ENCODE measurements at places on chromosomes 1 and 21. TPM values are rescaled to one million over a fixed set of nuclear protein-coding genes. Genes with fewer than 3 reads are reported as not detected.

GRCh38 chr1:214136324-214136919, 144.5 kb upstream of the SMYD2 start:
- no peak for DNase-seq

GRCh38 chr1:184664042-184664660, 90.5 kb downstream of the EDEM3 start:
- peak; percentile 79 for DNase-seq

- no peak for DNase-seq
Observed at GRCh38 chr1:63523738-63524137, 413 bp downstream of the EFCAB7 start.

- no peak for DNase-seq
Observed at GRCh38 chr21:14916676-14917141, 148.1 kb downstream of the NRIP1 start.

DNA sequence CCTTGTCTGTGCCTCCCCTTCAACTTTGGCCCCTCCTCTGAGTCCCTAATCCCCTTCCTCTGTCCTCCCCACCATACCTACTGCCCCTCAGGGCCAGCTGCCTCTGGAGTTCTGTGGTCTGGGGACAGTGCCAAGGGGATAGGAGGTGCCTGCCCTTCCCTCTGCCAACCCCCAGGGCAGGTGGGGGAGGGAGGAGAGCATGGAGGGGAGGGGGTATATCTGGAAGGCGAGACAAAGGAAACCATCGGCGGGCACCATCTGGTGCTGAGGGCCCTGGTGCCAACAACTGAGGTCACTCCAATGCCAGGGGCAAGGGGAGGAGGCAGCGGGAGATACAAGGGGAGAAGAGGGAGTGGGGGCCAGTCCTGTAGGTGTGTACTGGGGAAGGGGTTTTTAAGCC, 9.6 kb downstream of the RAB25 start:
- no peak for DNase-seq

GRCh38 chr1:31937300-31938183, 626 bp downstream of the PTP4A2 start:
- peak; percentile 79 for DNase-seq

DNA sequence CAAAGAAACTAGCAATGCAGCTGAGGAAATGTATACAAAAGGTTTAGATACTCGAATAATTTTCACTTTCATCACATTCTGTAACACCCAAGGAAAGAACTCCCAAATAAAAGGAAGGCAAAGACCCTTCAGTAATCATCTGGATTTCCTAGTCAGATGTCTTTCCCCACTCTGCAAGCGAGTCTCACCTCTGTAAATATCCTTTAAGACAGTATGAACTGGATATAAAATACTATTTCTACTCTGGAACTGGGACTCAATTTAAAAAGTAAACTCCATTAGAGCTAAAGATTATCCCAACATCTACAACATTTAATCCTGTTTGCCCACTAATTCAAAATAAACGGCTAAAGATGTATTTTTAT, 27.0 kb downstream of the C2CD2 start:
- no peak for DNase-seq

DNA sequence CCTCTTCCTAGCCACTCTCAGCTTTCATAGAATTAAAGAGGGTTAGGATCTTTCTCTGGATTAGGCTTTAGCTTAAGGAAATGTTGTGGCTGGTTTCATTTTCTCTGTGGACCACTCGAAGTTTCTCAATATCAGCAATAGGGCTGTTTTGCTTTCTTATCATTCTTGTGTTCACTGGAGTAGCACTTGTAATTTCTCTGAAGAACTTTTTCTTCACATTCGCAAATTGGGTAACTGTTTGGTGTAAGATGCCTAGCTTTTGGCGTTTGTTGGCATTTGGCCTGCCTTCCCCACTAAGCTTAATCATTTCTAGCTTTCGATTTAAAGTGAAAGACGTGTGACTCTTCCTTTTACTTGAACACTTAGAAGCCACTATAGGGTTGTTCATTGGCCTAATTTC, 210.8 kb upstream of the PROX1 start:
- DNase-seq, result no peak

- peak; percentile 88 for DNase-seq
Observed at GRCh38 chr21:31873696-31874599, 1.1 kb downstream of the HUNK start.

GRCh38 chr1:221310180-221310579, 430.9 kb downstream of the HLX start:
- no peak for DNase-seq

DNA sequence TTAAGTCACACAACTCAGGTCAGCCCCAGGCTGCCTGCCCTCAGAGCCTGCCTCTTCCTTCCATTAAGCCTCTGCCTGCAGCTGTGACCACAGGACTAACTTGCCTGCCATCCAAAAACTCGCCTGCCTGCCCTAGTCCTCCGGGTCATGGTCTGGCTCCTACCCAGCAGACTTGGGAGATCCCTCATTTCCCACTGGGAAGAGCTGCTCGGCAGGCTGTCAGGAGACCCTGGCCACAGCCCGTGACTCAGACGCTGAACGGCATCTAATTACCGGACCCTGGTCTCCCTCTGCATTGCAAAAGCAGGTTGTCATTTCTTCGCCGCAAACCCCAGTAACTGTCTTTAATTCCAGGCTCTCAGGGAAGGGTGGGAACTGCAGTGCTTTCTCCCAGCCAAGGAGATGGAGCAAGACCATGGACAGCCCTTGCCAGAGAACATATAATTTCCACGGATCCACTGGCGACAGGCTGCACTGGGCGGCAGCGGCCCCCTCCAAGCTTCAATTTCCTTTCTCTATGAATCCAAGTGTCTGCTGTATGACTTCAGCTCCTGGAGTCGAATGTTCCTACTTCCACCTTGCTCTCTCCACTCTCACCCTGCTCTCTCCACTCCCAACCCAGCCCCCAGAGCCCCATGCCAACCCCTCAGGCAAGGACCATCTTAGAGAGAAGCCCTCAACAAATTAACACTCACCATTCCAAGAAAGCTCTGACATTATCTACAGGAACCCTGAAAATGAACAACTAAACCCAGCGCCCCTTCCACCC, 20.4 kb downstream of the OLFML2B start:
- DNase-seq, result no peak

- DNase-seq, result no peak
Observed at GRCh38 chr1:8025671-8026144, 401 bp downstream of the ERRFI1 start.

DNA sequence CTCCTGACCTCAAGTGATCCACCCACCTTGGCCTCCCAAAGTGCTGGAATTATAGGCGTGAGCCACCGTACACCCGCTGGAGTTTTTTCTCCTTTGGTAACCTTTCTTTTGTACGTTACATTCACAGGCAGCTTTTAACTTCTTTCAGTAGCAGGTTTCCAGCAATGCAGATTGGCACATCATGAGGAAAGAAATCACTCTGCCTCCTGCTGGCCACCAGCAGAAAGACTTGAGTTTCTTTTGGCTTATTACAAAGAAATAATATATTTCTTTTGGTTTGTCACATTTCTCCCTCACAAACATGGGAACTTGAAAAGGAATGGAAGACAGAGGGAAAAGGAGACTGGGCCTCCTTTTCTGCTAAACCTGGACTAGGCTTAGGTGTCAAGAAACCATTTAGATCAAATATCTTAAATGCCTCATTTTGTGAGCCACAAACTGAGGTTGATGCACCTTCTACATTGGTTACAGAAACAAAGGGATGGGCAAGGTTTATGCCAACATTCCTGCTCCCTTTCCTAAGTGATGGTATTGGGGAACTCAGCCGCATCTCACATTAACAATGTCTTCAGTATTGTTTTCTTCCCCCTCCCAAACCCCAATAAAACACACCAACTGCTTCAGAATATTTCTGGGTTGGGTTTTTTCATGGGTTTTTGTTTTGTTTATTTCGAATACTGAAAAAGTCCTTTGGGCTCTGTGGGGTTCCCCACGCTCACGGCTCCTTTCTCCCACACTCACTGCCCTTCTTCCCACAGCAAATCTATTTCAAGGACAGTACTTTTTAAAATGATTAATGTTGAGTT, 7.7 kb downstream of the ENSA start:
- no peak for DNase-seq

- DNase-seq, result no peak
Observed at GRCh38 chr1:170662561-170663403, 1.1 kb upstream of the PRRX1 start.

DNA sequence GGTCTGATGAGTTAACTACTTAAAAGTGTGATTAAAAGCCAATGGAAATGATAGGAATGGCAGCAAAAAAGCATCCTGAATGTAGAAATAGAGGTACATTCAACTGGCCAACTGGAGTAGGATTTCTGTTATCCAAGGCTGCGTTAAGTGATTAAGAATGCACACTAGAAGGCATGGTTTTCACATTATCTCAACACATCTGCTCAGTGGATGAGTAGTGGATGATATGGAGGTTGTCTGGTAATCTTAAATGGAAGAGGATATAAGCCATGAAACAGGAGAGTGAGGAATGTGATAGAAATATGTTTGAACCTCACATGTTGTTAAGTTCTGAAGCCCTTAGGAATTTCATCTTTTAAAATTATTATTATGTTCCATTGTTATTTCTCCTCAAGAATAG, 839.9 kb downstream of the USP25 start:
- no peak for DNase-seq

GRCh38 chr21:29583424-29583924, 284.8 kb downstream of the BACH1 start:
- DNase-seq, result no peak

DNA sequence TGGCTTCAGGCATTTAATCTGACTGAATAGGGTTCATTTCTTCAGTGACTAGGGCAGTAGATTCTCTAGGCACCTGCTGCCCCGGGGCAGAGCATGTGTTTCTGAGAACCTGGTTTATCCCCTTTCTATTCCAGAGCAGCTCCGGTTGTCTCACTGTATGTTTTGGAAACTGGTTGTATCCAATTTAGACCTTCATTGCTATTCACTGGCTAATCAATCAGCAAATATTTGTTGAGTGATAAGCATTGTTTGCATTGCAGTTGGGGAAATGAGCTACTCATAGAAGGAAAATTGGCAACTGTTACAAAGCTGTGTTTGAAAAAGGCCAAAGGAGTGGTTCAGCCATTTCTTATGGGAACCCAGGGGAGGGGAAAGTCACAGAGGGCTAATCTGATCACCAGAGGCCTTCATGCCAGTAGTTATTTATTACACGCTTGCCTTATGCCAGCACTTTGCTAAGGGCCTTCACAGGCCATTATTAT, 2.9 kb downstream of the QSOX1 start:
- no peak for DNase-seq

DNA sequence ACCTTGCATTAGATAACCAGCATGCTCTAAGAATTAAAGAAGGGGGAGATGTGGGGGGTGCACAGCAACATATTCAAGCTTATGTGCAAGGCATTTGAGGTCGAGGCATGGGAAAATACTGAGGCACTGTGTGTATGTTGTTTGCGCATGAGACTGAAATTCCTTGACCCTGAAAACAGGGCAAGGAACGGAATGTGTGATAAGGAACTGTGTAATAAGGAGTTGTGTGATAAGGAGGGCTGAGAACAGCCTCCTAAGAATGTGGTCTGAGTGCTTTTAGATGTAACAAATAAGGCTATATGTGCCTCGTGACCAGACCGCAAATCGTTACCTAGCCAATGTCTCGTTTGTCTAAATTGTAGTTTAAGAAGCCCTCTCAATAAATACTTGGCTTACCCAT, 26.5 kb upstream of the ITLN1 start:
- DNase-seq, result no peak

DNA sequence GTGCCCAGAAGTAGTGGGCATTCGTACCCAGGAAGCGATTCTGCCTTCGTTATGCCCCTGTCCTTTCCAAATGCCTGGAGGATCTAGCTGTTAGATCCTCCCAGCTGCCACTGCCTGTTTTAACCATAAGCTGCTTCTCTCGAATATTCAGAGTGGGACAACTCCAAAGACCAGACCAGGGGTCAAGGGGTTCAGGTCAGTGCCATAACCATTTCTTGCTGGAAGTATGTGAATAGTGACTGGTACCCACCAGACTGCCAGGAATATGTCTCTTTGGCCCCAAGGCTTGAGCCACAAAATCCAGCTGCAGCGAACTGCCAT, 914 bp upstream of the MTF1 start:
- no peak for DNase-seq

DNA sequence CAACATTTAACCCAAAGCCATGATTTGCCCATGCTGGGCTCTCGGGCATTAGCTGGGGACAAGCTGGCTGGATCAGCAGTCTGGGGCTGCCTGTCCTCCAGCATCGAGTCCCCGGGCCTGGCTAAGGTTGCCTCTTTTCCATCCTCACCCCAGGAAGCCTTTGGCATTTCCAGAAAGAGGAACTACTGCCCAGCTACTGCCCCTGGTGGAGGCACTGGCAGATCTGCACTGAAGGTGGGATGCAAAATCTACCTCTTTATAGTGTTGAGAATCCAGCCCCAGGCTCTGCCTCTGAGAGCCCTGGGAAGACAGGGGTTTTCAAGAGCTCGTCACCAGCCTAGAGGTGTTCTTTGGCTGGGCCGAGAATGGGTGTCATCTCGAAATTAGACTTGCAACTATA, 635.9 kb downstream of the MATN1 start:
- DNase-seq, result no peak

The DPT gene
- 0.22 TPM for total RNA-seq

The TMIGD3 gene
- not detected for total RNA-seq

The XCL1 gene
- not detected for total RNA-seq

The NHLH1 gene
- total RNA-seq, result 0.48 TPM

The SPOCD1 gene
- 0.52 TPM for total RNA-seq

The REN gene
- total RNA-seq, result 0.69 TPM

The ZC3H12A gene
- 18.3 TPM for total RNA-seq

The F5 gene
- total RNA-seq, result 6.0 TPM

The C1QC gene
- not detected for total RNA-seq

The NOS1AP gene
- total RNA-seq, result 10.3 TPM

The TRIM63 gene
- total RNA-seq, result 4.1 TPM

The KRTAP19-3 gene
- not detected for total RNA-seq

All from type B pancreatic cell (in vitro differentiated cells).